ENCODE measurements at places on chromosomes 11 and 22.

GRCh38 chr11:33211580-33211979 is 45.6 kb upstream of the HIPK3 start:
- DNase-seq, result no peak

DNA sequence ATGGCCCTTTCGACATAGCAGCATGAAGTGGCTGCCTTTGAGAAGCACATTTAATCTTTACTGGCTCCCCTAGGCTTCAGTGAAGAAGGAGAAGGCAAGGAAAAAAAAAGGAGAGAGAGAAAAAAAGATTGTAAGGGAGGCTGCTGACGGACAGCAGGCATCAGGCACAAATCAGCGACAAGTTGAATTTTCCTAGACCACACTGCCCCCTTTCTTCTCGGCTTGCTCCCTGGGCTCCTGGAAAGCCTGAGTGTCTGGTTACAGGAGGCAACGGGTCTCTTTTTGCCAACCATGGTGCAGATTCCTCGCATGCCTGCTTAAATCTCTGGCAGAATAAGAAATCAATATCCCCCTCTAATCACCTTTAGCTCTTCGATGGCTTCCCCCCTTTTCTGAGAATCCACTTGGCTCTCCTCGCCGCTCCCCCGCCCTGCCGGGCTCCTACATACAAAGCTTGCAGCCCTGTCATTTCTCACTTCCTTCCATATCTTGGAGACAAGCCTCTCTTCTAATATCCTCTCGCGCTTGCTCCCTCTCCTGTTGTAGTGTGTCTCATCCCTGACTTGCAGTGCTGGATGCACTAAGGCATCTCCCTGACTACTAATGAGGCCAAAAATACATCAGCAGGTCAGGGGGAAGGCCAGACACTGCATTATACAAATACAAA is 14.3 kb downstream of the BLID start:
- peak; percentile 42 for DNase-seq

GRCh38 chr11:134261626-134262488 is 8.5 kb downstream of the ACAD8 start:
- peak; percentile 20 for DNase-seq

DNA sequence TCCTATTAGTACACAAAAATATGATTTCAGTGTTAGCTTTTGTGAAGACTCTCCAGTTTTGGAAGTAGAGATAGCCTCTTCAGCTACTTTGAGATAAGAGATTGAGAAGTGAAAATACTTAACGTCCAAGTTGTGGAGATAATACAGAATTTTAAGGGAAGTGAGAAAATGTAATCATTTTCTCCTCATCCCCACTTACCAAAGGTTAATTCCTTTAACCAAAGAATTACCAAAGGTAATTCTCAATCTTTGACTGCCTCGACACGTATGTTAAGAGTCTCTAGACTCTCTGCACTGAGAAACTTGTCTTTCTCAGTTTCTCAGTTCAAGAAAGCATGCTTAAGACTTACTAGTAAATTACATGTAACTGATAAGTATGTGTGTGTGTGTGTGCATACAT is 15.3 kb downstream of the C11orf54 start:
- DNase-seq, result no peak

DNA sequence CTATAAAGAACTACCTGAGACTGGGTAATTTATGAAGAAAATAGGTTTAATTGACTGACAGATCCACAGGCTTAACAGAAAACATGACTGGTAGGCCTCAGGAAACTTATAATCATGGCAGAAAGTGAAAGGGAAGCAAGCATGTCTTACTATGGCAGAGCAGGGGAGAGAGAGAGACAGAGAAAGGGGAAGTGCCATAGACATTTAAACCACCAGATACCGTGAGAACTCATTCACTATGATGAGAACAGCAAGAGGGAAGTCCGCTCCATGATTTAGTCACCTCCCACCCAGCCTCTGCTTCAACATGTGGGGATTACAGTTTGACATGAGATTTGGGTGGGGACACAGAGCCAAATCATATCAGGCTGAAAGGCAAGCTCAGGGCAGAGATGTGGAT is 327.1 kb upstream of the DDI1 start:
- no peak for DNase-seq

DNA sequence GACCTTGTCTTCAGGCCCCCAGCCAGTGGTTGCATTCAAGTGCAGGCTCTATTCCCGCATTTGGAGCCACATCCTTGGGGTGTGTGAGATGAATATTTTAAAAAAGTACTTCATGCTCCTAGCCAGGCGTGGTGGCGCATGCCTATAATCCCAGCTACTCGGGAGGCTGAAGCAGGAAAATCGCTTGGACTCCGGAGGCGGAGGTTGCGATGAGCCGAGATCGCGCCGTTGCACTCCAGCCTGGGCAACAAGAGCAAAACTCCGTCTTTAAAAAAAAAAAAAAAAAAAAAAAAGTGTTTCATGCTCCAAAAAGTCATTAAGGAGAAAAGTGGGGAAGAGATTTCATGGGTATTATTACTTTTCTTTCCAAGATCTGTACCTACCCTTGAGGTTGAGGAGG is 18.0 kb downstream of the SCUBE1 start:
- no peak for DNase-seq

GRCh38 chr11:31340903-31341572 is 28.5 kb downstream of the DCDC1 start:
- DNase-seq, result peak; percentile 25

- peak; percentile 61 for DNase-seq
Measured at GRCh38 chr11:104442321-104442720, 278.4 kb upstream of the PDGFD start.

DNA sequence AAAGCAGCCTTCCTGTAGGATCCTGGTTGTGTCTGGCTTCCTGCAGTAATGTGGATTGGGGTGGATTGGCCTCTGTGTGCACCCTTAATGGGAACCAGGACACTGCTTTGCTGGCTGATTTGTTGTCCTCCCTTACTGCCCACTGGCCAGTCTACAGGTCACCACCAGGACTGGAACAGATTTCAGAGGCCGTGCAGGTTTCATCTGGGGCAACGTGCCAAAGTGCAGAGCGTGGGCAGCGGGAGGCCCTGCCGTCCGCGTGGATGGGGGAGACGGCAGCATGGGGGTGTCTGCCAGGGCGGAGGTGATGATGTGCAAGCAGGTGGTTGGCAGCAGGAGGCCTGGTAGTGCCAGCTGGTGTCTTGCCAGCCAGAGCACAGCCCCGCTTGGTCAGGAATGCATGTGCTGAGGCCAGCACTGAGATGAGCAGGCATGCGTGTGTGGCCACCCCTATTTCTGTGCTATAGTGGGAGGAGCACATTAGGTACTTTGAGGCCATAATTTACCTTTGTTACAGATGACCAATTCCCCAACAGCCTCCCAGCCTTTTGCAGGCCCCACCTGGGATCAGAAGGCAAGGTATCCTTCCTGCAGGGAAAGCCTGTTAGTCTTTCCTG is 24.3 kb downstream of the BCR start:
- DNase-seq, result peak; percentile 70

GRCh38 chr22:37486224-37486845 is at the start of gene MFNG:
Gene MFNG (minus strand): TSS chr22:37486384. CDS start chr22:37486177, 207 bp downstream.
- DNase-seq, result peak; percentile 76

- no peak for DNase-seq
Measured at GRCh38 chr22:21068681-21069276, 23.0 kb downstream of the LRRC74B start.

DNA sequence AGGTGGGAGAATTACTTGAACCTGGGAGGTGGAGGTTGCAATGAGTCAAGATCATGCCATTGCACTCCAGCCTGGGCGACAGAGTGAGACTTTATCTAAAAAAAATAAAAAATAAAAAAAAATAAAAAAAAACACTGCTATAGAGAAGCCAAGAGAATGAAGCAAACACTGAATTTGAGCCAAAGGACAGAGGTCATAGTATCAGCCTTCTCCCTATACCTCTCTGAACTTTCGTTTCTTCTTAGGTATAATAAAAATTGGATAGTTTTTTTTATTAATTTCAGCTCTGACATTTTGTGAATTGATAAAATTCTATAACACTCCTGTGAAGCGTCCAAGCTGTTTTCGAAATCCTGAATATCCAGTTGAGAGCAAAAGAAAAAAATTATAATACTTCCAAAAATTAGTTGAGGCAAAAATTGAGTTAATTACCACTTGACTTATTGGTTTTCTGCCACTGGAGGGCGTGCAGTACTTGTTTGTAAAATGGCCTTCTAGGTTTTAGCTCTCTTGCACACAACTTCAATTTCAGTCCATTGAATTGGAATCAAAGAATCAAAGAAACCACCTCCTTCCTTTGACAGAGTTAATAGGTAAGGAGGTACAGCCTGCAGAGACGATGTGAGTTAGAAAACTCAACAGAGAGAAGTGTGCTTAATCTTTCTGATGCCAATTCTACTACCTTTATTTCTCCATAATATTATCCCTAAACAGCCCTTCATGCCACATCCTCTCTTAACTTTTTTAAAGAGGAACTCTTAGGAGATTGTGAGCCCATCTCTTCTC is 143.2 kb downstream of the BBOX1 start:
- DNase-seq, result peak; percentile 66

GRCh38 chr11:34654483-34655334 is 33.8 kb downstream of the EHF start:
- peak; percentile 84 for DNase-seq

- DNase-seq, result no peak
Measured at GRCh38 chr11:59610289-59610688, 5.3 kb downstream of the OSBP start.

DNA sequence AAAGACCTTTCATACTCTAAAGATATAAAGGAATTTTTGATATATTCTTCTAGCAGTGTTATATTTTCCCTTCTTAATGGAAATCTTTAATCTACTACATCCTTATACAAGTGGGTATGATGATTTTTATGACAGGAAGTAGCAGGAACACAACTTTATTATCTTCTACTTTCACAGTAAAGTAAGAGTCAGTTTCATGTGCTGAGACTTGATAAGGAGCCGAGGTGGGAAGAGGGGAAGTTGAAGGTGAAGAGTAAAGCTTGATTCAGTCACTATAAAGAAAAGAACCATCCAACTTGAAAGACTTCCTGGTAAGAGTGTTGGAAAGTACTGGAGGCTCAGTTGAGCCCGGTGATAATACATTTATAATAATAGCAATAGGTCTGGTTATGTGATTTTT is 82.1 kb upstream of the PTH start:
- DNase-seq, result no peak

- DNase-seq, result no peak
Measured at GRCh38 chr11:86922225-86922624, 33.0 kb downstream of the FZD4 start.

- DNase-seq, result no peak
Measured at GRCh38 chr11:91497847-91498246, 726.8 kb upstream of the FAT3 start.

GRCh38 chr11:27218421-27219038 is 144.5 kb downstream of the CCDC34 start:
- DNase-seq, result peak; percentile 81

GRCh38 chr22:18075720-18076497 is 1.9 kb upstream of the PEX26 start:
- peak; percentile 91 for DNase-seq

GRCh38 chr22:23147617-23148387 is 2.5 kb downstream of the RAB36 start:
- no peak for DNase-seq

- DNase-seq, result no peak
Measured at GRCh38 chr11:67492801-67493547, 10.1 kb downstream of the AIP start.

DNA sequence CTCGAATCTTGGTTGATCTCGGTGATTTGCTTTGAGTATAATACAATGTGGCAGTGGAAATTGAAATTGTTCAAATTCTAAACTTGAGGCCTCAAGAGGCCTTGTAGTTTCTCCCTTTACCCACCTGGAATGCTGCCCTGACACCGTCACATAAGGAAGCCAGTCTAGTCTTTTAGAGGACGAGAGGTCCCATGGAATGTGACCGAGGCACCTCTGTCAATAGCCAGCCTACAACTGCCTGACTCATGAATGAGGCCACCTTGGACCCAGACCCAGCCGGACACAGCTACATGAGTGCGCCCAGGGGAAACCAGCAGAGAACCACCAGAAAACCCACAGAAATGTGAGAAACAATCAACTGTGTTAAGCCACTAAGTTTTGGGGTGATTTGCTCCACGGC is 52.5 kb downstream of the RPL27A start:
- peak; percentile 65 for DNase-seq

DNA sequence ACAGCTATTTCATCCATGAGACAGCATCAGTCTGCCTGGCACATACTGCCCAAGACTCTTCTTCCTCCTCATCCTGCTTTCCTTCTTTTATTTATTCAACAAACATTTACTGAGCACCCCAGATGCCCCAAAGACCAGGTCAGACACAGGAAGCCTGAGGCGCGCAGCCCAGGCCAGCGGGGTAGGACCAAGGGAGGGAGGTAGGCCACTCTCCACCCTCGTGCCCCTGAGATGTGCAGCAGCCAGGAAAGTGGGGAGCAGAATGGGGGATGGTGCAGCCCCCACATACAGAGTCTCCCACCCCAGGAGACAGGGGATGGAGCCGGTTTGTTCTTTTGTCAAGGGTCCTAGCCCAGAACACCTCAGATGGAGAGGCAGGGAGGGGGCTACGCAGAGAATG is 4.2 kb upstream of the IL2RB start:
- no peak for DNase-seq

DNA sequence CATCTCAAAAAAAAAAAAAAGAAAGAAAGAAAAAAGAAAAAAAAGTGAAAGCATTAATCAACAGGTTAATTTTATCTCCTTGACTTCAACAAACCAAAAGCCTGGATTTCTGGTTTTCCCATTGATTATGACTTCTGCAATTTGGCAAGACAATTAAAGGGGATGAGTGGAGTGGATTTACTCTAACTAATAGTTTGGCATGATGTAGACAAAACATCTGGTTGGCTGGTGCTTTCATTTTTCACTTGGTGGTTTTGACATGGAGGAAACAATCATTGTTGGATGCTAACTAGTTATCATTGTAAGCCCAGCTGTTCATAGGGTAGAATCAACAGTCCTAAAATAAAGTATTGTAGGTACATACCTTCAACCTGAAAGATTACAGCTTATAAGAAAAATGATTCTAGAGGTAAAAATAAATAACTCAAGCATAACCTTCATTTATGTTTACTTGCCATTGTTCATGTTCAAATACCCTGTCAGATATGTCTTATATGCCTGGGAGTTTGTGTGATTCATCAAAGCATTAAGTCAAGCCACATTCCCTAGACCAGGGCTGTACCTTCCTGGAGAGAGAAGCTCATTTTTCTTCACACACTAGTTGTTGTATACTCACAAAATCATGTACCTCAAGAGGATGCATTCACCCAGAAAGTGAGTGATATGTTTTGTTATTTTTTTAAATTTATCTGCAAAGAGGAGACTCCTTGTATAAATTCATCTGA is 15.1 kb downstream of the FIBIN start:
- peak; percentile 65 for DNase-seq

- DNase-seq, result peak; percentile 68
Measured at GRCh38 chr11:117843666-117844484, 19.3 kb upstream of the FXYD2 start.

DNA sequence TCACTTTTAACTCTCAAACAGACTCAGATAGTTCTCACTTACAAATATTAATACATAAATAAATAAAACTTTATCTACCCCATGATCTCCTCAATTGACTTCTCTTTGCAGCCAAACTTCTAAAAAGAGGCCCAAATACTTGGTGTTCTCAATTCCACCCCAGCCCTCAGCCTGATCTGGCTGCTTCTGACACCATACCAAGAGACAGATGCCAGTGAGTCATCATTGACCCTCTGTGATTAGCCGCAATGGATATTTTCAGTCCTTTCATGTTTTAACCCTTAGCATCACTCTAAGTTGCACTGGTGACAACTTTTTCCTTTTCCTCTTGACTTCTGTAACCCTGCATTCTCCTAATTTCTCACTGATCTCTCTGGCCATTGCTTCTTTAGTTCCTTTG is 184.1 kb upstream of the ARHGAP20 start:
- DNase-seq, result peak; percentile 17

- DNase-seq, result no peak
Measured at GRCh38 chr11:104728927-104729326, 169.3 kb downstream of the CASP12 start.

- DNase-seq, result no peak
Measured at GRCh38 chr11:107675902-107676301, 36.0 kb downstream of the SLN start.
